ENCODE measurements at places on chromosomes 3 and 15. TPM values are rescaled to one million over a fixed set of nuclear protein-coding genes. Genes with fewer than 3 reads are reported as not detected.

DNA sequence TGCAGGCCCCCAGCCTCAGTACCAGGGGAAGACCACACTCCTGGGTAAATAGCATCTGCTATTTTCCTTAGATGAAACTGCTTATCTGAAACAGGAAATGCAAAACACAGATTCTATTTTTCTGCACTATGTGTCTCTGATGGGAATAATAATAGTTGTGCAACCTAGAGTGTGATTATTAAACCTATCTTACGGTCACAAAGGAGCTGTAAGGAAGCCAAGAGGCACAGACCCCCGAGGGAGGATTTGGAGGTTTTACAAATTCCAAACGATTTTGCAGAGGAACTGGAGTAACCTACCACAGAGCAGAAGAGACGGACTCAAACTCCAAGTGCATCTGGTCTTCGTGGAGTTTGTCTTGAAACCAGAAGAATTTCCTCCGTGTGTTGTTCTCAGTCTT lies 14.1 kb upstream of the APOD start:
- DNase-seq: no peak

PIGZ gene
- 1.5 TPM for polyA plus RNA-seq

GOLGA6L25 gene
- not detected for polyA plus RNA-seq

CHRFAM7A gene
- polyA plus RNA-seq: 1.5 TPM

DNA sequence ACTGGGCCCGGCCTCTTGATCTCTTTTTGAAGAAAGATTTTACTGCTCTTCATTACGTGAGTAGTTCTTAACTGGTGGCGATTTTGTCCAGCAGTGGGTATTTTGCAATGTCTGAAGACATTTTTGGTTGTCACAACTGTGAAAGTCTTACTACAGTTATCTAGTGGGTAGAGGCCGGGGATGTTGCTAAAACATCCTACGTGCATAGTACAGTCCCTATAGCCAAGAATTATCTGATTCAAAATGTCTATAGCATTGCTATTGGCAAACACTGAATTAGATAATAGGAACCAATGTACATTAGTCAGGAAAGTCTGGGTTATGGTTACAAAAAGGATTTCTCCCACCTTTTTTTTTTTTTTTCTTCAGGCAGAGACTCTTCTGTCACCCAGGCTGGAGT lies 38.1 kb downstream of the FOXL2 start:
- DNase-seq: no peak

DNA sequence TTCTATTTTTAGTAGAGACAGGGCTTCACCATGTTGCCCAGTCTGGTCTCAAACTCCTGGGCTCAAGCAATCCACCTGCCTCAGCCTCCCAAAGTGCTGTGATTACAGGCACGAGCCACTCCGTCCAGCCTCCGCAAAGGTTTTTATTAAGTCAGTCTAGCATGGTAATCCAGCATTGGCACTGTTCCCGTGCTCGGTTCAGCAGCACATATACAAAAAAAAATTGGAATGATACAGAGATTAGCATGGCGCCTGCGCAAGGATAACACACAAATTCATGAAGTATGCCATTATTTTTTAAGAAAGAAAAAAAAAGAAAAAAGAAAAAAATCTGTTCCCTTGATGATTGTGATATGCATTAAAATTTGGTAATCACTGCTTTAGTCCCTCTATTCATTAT lies 8.5 kb downstream of the CKMT1A start:
- no peak for DNase-seq

DNA sequence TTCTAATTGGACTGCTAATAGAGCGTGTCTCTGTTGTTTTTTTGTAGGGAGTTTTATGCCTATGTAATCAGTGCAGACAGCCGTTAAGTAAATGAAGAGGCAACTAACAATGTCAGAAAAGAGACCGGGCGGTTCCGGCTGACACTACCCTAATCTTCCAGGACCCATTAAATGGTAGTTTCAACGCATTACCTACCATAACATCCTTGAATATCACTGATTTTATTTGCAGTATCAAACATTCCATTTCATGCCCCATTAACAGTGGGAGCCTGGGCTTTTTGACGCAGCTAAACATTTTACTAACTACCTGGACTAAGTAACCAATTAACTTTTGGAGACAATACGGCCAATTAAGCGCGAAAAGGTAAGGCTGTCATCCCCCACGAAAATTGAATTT lies 832.9 kb upstream of the NR2F2 start:
- no peak for DNase-seq

DNA sequence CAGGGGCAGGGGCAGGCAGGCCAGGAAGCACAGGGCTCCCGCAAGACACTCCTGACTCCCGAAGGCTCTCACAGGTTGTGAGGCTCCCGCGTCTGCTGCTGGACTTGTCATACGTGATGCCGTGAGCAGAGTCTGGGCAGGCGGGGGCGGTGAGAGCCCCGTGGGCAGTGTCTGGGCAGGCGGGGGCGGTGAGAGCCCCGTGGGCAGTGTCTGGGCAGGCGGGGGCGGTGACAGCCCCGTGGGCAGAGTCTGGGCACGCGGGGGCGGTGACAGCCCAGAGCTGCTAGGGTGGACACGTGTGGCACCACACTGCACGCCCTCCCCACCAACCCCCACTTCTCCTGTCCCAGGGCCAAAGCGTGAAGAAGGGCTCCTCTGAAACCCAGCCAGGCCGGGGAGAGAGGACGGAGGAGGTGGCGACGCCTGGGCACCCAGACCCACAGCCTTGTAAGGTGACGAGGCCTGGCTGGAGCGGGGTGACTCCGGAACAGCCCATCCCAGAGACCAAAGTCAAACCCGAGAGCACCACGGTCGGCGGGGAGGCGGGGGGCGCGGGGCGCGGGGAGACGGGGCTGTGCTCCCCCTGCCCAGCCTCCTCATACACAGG lies 35.0 kb downstream of the TNK2 start:
- no peak for DNase-seq

DNA sequence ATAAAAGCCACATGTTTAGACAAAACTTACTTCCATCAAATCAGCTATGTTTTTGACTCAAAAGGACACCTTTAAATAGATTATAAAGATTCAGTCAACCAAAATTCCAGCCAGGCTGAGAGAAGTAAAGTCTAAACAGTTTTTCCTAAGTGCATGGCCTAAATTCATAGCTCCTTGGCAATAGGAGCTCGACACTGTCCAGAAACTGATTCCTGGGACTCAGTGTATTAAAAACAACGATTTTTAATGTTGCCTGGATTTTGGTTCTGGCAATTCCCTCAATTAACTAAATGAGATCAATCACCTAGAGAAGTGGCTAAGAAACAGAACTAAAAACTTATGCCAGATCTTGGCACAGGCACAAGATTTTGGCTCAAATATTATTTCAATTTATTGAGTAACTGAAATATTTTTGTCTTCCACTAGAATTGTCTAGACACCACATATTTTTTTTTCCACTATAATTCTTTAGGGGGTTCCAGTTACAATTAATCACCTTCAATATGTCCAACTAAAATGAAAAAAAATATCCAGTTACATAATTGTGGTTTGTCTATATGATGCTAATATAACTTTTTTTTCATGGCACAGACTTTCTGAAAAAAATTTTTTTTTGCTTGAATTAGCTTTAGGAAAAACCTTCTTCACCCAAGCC lies 135.9 kb downstream of the TFDP2 start:
- no peak for DNase-seq

DNA sequence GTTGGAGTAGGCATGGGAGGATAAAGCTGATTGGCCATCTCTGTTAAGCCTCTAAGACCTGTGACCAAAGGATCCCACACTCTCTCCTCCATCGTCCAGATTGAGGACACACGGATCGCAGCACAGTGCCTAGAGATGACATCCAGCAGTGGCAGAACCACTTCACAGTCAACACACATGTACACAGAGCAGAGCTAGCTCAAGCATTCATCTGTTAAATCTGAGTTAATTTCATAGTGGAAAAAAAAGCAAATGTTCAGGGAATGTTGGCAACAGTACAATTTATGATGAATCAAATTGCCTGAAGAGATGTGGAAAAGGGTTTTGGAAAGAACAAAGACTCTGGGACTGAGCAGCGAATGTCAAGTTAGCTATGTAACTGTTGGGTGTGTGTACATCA lies 108.1 kb upstream of the PLAAT1 start:
- no peak for DNase-seq

DNA sequence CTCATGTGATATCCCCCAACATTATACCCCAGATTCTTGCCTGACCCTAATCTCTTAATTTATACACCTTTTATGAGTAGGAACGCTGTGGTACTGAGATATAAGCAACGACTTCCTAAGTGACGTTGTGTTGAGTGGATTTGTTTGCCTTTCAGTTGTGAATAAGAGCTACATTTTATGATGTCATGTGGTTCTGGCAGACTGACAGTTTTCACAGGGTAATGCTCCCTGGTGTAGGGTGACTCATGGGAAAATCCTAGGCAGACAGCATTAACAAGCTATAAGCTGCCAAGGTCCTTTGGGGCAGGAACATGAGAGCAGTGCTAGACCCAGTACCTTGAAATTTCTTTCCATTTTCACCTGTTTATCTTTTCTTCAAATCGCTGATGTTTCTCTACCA lies 11.2 kb downstream of the C3orf52 start:
- no peak for DNase-seq

DNA sequence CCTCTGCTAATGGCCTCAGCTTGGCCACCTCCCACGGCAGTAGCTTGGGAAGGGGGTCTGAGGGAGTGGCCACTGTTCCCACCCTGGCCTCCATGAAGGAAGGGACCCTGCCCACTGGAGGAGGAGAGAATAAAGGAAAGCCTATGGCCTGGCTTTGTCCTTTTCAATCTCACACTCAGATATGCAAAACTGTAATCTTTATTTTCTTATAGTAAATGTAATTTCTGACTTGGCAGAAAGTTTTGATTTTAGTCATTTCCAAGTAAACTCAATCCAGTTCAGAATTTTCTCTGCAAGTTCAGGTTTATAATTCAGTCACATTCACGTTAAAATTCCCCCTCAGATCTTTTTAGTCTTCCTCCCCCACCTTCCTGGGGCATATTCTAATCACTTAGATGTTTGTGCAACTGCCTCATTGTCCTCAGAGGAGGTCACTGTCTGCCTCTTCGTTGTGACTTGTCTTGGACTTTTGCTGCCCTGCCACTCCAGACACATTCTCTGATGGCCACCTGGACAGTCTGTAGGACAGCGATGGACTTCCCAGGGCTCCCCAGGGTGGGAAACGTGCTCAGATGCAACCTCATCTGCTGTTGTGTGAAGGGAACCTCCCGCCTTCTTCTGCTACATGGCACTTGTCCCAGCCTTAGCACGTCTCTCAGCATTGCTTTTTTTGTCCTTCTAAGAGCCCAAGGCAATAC lies 222.8 kb upstream of the TBL1XR1 start:
- no peak for DNase-seq

DNA sequence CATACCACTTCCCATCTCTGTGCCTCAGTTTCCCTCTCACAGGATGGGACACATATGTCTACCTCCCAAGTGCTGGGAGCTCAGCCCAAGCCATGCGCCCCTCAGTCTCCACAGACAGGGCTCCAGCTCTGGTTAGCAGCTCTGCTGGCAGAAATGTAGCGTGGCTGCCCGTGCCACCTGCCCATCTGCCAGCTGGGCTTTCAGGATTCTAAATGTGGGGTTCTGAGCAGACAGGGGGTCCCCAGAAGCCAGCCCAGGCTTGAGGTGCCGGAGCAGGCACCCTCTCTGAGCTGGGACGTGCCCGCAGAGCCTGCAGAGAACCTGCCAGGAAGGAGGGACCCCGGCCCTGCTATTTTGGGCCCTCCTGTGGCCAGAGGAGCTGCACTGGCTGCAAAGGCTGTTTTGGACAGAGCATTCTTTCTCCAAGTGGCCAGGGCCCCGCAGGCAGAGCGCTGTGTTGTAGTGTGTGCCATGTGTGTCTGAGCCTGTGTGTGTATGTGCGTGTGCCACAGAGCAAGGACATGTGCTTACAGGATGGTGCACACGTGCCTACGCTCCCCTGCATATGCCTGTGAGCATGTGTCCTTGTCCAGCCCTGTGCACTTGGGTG lies 31.7 kb downstream of the PSTPIP1 start:
- DNase-seq: no peak

PLCB2 gene
- polyA plus RNA-seq: 8.7 TPM

STRC gene
- polyA plus RNA-seq: 0.47 TPM

DNA sequence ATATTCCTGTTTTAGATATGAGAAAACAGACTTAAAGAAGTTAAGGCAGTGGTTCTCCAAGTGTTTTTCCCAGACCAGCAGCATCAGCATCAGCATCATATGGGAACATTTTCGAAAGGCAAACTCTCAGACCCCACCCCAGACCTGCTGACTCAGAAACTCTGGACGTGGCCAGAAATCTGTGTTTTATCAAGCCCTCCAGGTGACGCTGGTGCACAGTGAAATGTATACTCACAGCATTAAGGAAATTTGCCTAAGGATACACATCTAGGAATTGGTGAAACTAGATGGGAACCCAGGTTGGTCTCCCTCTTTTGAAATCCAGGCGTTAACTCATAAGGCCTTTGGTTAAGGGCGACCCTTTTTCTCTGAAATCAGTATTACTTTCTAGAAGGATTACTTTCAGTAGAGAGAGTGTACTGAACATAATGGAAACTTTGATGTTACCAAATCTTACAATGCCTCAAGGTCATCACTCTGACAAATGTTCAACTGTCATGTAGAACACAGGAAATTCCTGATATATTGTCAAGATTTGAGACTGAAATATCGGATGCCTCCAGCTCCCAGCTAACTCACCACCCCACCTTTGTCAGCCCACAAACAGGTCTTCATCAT lies 910.2 kb downstream of the ROBO1 start:
- no peak for DNase-seq

- no peak for DNase-seq
Measured at GRCh38 chr3:117510396-117510795, 800.8 kb downstream of the TUSC7 start.

SPINK8 gene
- polyA plus RNA-seq: not detected

GRCh38 chr15:78407608-78408354 lies 30.2 kb upstream of the IREB2 start:
- no peak for DNase-seq

GRCh38 chr3:45082142-45082538 lies 56.0 kb downstream of the CLEC3B start:
- no peak for DNase-seq

APEH gene
- 178 TPM for polyA plus RNA-seq

DNA sequence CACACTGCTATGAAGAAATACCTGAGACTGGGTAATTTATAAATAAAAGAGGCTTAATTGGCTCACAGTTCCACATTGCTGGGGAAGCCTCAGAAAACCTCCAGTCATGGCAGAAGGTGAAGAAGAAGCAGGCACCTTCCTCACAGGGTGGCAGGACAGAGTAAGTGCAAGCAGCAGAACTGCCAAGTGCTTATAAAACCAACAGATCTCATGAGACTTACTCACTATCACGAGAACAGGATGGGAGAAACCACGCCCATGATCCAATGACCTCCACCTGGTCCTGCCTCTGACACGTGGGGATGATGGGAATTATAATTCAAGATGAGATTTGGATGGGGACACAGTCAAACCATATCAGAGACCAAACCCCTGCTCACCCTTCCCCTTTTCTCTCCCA lies 75.0 kb downstream of the TRIM69 start:
- no peak for DNase-seq

SLC9A9 gene
- polyA plus RNA-seq: 6.8 TPM

- DNase-seq: no peak
Measured at GRCh38 chr3:116586285-116586944, 123.2 kb upstream of the TUSC7 start.

GRCh38 chr3:933326-933725 lies 159.5 kb upstream of the CNTN6 start:
- no peak for DNase-seq

Data from right renal cortex interstitium (tissue), 3 donors.